ENCODE measurements at places on chromosomes 7 and 10.

GRCh38 chr7:23295401-23295697 is 3.8 kb upstream of the MALSU1 start:
- DNase-seq: no peak

DNA sequence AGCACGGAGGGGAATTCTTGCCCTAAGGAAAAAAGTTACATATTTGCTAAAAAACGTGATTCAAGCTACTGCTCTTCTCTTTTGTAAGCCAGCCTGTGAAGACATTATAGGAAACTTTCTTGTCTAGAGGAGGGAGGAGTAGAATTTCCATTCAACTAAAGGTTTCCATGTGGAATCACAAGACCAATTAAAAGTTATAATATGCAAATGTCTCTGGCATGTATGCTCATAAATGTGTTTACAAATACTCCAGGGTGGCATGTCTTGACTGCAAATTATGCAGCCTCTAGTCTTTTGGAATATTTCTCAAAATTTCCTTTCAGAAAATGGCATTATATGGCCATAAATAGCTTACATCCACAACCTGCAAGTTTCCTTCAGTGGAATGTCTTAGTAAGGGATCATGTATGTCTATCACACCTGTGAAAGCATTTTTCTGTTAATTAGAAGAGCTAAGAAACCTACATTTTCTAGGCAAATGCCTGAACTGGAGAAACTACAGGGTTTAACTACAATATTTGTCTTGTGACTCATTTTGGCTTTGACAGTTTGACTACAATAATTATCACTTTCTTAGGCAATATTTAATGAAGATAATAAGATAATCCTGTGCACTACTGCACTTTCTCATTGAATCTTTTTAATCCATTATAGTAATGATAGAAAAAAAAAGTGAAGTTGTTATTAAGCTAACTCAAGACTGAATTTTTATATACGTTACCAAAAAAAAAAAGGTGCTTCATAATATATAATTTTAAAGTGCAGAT is 111.1 kb upstream of the C10orf90 start:
- no peak for DNase-seq

- DNase-seq: no peak
Observed at GRCh38 chr10:100858261-100858660, 54.5 kb upstream of the SLF2 start.

GRCh38 chr10:116970050-116970449 is 34.9 kb downstream of the SHTN1 start:
- DNase-seq: no peak

DNA sequence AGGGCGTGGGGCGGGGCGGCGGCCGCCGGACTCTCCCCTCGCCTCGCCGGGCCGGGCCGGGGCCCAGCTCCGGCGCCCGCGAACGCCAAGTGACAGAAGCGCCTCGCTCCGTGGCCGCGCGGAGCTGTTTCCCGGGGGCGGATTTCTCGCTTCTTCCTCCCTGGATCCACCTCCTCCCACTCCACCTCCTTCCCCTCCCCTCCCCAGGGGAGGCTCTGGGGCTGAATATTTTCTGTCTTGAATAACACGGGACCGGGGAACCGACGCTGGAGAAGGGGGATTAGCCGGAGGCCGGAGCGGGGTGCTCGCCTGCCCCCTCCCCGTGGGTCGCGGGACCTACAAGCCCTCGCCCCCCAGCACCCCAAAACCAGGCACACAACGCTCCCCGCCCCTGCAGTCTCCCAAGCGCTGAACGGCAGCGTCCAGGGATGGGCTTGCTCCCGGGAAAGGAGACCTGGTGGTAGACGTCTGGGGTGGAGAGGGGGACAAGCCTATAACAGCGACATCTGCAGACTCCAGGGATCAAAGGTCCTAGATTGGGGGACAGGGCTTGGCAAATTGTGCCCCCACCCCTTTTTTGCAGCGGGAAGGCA is at the start of gene ARHGAP21:
ARHGAP21 (minus strand) TSS at position 100 of the 593 bp plus-strand sequence. CDS start 1,988 bp downstream, outside the sequence.
- DNase-seq: peak; percentile 41

DNA sequence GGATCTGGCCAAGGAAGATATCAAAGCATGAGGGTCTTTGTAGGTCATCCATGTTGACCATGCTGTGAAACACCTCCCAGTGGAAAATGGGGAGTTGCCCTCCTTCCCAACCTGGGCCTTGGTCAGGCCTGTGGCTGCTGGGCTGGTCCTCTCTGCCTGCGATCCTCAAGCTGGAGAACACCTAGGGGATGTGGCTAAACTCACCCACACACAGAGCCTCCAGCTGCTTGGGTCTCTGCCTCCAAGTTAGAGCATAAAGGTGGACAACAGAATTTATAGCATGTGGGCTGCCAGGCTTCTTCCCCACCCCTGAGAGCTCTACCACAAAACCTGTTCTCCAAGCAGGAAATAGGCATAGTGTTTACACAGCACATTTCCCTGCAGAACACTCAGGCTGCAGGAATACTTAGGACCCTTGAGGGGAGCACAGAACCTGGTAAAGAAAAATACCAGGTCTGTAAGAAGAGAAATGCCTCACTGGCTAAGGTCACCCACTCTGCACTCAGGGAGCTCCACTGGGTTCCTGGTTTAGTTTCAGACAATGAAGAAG is at the start of gene SFTPA2:
SFTPA2 (minus strand) TSS at position 248 of the 550 bp plus-strand sequence. CDS start 924 bp downstream, outside the sequence.
- DNase-seq: no peak

- no peak for DNase-seq
Observed at GRCh38 chr7:685540-685939, 41.0 kb upstream of the DNAAF5 start.

GRCh38 chr7:44985033-44985695 is 6.3 kb upstream of the MYO1G start:
- DNase-seq: no peak

- no peak for DNase-seq
Observed at GRCh38 chr7:130444234-130444633, 3.4 kb upstream of the CEP41 start.

GRCh38 chr10:35251373-35252100 is 84.8 kb upstream of the CCNY start:
- DNase-seq: no peak

DNA sequence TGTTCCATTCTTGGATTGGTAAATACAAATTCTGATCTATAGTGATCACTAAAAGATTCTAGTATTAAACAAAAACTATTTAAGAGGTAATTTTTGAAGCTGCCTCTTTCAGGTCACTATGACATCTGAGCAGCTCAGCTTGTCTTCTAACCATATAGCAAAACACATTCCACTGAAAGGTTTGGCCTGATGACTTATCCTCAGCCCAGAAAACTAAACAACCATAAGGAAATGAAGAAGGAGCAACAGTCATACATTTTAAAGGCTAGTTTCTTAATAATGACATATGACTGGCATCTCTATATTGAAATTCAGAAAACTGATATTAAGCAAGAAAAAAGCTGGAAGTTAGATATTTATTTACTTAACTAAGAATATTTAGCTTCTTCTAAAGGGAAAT is 24.6 kb downstream of the NT5C2 start:
- DNase-seq: no peak

DNA sequence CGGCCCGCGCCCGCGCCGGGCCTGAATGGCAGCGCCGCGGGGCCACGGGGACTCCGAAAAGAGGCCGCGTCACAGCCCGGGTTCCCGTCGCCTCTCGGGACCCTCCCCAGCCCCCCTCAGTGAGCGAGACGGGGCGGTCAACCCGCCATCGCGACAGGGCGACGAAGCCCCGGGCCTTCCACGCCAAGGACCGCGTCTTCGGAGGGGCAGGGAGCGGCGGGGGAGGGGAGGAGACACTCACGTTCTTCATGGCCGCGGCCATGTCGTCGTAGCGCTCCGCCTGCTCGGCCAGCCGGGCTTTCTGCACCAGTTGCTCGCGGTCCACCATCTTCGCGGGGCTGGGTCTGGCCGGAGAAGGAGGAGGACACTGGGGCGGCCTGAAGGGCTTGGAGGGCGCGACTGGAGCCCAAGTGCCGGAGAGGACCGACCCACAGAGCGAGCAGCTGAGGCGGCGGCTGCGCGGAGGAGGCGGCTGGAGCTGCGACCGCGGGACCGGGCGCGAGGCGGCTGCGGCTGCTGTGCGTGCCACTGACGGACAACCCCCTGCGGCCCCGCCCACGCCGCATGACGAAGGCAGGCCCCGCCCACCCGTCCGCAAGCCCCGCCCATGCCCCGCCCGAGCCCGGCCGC is at the start of gene YWHAG:
YWHAG (minus strand) TSS at position 511 of the 630 bp plus-strand sequence; CDS start at position 328, 183 bp downstream.
- peak; percentile 87 for DNase-seq

DNA sequence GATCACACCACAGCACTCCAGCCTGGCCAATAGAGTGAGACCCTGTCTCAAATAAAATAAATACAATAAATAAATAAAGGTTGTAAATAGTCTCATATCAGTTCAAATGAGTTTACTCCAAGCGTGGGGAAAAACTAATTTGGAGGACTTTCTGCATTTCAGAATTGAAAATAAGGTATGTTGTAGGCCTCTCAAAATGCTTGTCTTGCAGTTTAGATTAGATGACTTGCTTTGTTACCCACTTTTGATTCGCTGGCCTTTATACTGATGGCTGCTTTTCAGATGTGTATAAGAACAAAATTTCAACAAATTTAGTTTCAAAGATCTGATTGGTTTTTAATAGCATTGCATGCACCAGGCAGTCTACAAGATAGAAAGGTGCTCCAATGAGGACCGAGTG is 2.2 kb upstream of the C10orf143 start:
- no peak for DNase-seq

DNA sequence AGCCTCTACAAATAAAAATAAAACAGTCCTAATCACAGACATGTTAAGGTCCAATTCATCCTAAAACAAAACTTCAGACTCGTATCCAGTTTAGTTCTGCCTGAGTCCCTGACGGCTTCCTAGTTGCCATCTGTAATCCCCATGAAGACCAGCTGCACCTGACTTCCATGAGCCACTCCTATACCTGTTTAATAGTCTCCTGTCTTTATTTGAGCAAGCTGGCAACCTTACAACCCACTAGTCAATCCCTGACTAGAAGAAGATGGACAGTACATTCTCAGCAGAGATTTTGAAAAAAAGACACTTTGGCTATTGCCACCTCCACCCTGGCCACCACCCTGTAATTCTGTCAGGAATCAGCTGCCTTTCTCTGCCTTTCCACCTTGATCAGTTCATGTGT is 197.7 kb downstream of the HIBADH start:
- DNase-seq: no peak

GRCh38 chr7:139659922-139660316 is 117.9 kb downstream of the HIPK2 start:
- DNase-seq: no peak

DNA sequence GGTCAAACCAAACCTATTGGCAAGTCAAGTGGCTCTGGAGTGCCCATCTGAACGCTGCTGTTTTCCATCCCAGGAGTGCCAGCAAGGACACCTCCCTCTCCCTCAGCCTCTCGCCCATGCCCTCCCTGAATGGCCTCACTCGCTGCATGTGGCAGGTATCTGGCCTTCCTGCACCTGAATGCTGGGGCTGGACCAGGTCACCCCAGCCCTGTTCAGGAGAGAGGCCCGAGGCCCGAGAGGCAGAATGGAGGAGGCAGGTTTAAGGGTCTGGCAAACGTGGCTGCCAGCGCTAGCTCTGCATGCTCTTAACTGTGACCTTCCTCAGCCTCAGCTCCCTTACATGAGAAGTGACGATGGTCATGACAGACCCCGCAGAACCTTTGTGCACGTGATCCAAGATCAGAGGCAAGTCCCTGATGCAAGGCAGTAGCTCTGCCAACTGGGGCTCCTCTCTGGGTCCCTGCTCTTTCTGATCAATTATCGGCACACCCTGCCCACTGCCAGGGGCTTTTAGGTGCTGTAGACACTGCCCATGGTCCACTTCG is 295.7 kb upstream of the ZMIZ1 start:
- DNase-seq: no peak

GRCh38 chr10:3192856-3193635 is 20.5 kb upstream of the PITRM1 start:
- DNase-seq: peak; percentile 53

- DNase-seq: no peak
Observed at GRCh38 chr7:157818701-157819454, 482.1 kb downstream of the DNAJB6 start.

- no peak for DNase-seq
Observed at GRCh38 chr10:6128087-6128486, 39.3 kb downstream of the RBM17 start.

Data from stimulated activated CD4-positive, alpha-beta T cell treated with anti-CD3 and anti-CD28 coated beads, Interleukin-4, amount 100 ng/mL, for 1 hour (primary cell).